CD8-positive, alpha-beta T cell (primary cell): ENCODE measurements at places on chromosomes 3 and 15.

DNA sequence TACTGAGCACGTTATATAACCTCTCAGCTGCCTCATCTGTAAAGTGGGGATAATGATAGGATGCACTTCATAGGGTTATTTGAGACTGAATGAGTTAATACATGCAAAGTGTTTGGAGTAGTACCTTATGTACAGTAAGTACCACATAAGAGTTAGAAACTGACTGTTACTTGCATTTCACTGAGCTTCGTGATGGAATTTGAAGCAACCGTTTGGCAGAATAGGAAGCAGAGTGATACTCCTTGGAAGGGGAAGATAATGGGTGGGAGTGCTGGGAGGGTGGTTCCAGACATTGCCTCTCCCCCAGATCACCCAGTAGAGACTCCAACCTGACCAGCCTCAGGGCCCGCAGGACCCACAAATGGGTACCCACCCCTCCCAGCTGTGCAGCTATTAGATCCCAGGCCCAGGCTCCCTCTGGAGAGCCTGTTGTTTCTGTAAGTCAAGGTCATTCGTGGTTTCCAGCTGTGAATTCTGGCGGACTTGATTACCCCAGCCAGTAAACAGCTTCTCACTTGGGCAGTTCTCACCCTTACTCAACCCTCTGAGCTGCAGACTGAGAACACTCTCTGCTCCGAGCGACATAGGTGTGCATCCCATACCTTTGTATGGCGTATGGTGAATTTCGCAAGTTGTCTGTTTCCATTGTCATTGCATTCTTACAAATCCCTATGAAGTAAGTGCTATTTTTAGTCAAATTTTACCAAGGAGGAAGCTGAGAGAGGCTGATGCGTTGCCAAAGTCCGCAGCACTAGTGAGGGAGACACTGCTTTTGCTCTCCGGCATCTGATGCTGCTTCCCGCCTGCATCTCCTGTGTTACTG lies 11.1 kb downstream of the ALPK3 start:
- DNase-seq = no peak

GRCh38 chr3:183357564-183358079 lies 70.8 kb downstream of the MCF2L2 start:
- no peak for DNase-seq

GRCh38 chr3:58572013-58572633 lies 5.1 kb downstream of the FAM107A start:
- DNase-seq = no peak

- DNase-seq = no peak
These were observed 71.2 kb downstream of the GOLIM4 start for GRCh38 chr3:168024537-168024941.

DNA sequence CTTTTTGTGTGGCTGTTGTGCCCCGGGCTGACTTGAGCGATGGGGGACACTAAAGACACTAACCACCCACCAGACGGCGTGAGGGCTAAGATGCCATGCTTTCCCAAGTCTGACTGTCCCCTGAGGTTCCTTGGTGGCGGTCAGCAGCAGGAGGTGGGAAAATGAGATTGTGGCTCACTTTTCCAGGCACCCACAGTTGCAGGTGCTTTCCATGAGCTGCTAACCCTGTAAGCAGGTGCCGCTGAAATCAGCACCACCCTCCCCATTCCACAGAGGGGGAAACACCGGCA lies 17.7 kb downstream of the PRR23E start:
- no peak for DNase-seq

- no peak for DNase-seq
These were observed 283.0 kb upstream of the VEPH1 start for GRCh38 chr3:157786211-157786610.

DNA sequence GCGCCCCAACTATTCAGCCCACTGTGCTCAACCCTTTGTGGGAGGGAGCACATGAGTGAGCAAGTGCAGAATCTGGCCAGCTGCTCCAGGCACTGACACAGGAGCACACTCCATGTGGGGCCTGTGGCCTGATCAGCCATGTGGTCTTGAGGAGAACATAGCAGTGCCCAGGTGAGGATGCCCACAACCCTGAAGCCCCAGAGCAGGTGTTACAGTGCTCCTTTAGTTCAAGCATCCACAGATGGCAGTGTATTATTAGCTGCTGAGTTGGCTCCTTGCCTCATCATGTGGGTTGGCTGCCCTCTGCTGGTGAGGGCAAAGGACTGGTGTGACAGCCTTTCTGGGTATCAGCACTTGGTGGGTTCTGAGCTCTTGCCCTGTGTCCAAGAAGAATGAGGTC lies 1588.2 kb downstream of the SI start:
- DNase-seq = no peak

GRCh38 chr15:26242565-26243071 lies 379.5 kb upstream of the ATP10A start:
- DNase-seq = no peak
